ENCODE measurements at places on chromosomes 16 and 17. TPM values are rescaled to one million over a fixed set of nuclear protein-coding genes. Genes with fewer than 3 reads are reported as not detected.

Gene ALOX12B
- total RNA-seq = 1.1 TPM

Gene DRC7
- total RNA-seq = 0.54 TPM

Gene MILR1
- total RNA-seq = 5.7 TPM

Gene P2RX5
- 31.5 TPM for total RNA-seq
